ENCODE measurements at places on chromosomes 5 and 9.

DNA sequence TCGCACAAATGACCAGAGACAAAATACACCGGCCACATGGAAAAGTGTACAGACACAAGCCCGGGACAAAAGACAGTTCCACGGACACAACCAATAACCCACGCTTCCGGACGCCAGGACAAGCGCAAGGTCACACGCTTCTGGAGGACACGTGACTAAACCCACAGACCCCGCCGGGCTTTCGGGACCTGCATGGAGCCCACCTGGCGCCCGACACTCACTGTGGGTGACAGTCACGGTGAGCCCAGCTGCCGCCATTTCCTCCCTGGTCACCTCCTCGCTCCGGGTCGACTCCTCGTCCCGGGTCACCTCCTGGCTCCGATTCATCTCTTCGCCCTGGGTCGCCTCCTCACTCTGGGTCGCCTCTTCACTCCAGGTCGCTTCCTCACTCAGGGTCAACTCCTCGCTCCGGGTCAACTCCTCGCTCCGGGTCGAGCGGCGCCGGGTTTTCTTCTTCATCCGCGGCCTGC is 470 bp downstream of the BAG1 start:
- no peak for DNase-seq

DNA sequence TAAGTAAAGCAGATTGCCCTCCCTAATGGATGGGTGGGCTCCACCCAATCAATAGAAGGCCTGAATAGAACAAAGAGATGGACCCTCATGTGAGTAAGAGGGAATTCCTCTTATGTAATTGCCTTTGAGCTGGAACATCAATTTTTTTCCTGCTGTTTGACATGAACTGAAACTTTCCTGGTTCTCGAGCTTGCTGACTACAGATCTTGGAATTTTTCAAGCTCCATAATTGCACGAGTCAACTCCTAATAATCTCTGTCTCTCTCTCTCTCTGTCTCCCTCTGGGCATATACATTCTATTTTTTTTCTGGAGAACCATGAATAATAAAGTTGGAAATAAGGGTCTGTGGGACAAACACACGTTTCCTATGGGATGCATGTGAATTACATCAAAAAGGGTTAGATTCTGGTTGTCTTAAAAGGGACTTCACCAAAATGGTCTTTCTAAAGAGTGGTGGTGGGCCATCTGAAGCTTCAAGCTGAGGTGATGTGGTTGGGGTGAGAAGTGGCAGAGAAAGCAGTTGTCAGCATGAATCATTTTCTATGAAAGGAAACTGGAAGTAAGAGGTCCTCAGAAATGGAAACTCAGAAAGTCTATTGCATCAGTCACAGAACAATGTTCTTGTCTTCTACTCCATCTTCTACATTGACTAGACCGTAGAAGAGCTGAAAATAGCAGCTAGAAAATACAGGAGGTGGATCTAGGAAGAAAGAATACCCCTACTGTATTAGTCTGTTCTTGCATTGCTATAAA is 47.0 kb upstream of the HOMER1 start:
- no peak for DNase-seq

DNA sequence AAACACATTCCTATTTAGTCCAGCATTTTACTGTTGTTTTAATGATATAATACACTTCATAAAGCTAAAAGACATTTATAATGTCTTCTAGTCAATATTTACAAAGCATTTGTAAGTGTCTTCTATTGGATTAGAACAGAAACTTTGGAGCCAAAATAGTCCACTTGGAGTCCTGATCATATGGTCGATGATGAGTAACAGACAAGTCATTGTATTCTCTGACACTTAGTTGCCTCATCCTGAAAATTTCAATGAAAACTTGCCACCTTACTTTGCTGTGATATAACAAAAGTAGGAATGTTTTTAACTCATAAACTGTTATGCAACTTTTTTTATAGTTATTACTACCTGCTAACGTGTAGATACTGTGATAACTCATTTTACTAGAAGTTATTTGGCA is 132.5 kb downstream of the GABRB2 start:
- DNase-seq = no peak

DNA sequence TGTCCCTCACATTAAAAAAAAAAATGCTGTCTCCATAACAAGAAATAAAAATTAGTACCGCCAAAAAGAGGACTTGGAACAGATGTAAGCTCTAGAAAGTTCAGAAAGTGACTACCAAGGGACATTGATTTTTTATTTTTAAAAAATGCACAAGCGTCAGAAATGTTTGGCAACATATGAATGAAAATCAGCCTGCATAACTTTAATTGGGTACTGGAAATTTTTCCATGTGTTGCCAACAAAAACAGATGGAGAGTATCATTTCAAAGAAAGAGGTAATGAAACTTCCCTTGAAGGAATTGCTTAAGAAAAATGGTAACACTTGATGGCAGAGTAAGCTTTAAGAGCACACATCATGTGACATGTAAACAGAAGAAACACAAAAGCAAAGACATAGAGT is 47.2 kb downstream of the OR2K2 start:
- DNase-seq = no peak

- DNase-seq = no peak
These were observed 97.9 kb downstream of the SV2C start for GRCh38 chr5:76180814-76181805.

DNA sequence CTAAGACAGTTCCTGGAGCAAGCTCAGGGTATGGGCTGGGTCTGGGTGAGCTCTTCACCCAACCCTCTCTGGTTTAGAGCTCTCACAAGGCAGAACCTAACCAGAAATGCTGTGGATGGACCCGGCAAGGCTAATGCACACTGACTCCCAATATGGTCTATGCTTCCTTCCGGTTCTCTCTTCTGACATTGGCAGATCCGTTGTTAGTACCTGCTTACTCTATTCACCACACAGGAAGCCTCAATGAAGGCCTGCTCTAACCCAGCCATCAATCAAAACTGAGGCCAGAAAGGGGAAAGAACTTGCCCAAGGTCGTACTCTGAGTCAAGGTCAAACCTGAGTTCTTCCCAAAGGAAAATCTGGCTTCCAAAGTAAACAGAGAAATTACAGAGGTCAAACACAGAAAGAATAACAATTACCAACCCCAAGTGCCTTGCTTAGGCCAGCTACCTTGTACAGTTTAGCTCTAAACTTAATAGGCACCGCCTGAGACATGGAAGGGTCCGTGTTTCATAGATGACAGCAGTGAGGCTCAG is 46.0 kb upstream of the AKNA start:
- DNase-seq = no peak

- no peak for DNase-seq
These were observed 49.8 kb downstream of the ROR2 start for GRCh38 chr9:91900055-91900796.

DNA sequence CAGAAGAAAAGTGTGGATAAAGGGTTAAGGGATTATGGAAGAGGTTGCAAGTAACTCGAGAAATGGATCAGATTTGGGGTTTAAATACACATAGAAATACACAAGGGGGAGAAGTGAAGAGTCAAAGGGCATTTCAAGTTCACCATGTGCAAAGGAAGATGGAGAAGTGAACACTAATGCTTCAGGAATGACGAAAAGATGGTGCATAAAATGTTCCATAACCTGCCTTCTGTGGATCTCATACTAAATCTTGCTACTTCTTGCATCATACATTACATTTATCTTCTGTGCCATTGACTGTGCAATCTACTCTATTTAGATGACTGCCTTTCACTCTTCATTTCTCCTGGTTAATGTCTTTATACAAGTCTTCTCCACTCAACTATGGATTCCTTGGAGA is 5.7 kb upstream of the SMC2 start:
- DNase-seq = no peak

GRCh38 chr5:87997662-87998061 is 271.0 kb downstream of the TMEM161B start:
- DNase-seq = no peak

GRCh38 chr9:121910491-121911040 is 182.5 kb downstream of the TTLL11 start:
- DNase-seq = no peak

GRCh38 chr5:99141534-99142128 is 212.8 kb upstream of the CHD1 start:
- no peak for DNase-seq

- no peak for DNase-seq
These were observed 49.3 kb downstream of the FAM169A start for GRCh38 chr5:74816875-74817274.

DNA sequence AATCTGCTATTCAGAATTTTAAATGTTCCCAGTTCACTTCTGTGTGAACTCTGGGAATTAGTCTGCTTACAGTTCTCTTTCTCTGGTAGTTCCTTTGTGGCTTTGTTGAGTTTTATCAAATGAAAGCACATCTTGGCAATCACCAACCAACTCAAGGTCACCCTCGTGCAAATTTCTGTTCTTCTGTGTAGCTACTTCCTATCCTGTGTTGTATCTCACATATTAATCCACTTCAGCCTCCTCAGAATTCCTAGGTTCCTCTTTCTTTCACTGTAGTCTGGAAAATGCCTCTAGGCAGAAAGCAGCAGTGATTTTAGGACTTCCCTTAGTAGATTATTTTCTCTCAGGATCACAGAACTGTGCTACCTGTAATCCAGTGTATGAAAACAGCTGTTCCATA is 100.3 kb downstream of the AUH start:
- no peak for DNase-seq

DNA sequence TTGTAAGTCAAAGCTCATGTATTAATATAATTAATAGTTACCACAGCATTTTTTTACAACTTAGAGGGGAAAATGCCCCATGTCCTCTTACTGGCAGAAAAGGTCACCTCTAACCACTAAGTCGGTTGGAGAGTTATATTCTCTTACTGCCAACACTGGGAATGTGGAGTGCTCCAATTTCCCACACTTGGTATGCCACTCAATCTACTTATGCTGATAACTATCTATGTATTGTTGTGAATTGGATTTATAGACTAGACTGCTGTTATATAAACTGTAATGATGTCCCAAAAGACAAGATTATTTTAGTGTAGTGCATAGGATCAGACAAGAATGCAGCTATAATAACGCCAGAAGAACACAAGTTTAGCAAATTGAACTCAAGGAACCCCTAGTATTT is 2385.2 kb upstream of the C9orf72 start:
- DNase-seq = no peak

- no peak for DNase-seq
These were observed 157.2 kb downstream of the NMUR2 start for GRCh38 chr5:152247850-152248385.

DNA sequence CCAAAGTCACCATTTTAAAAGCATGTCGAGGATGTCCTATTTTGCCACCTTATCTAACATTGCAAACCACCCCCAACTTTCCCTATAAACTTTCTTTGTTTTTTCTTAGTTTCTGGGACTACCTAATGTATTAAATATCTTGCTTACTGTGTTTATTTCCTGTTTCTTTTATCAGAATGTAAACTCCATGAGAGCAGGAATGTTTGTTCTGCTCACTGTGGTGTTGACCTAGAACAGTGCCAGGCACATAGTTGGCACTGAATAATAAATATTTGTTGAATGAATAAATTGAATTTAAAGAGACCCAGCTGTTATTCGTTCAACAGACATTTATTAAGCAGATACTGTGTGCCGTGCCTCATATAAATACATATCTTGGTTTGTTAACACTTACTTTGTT is 35.2 kb downstream of the MACIR start:
- no peak for DNase-seq

- no peak for DNase-seq
These were observed 26.4 kb downstream of the RGS7BP start for GRCh38 chr5:64532212-64532611.

DNA sequence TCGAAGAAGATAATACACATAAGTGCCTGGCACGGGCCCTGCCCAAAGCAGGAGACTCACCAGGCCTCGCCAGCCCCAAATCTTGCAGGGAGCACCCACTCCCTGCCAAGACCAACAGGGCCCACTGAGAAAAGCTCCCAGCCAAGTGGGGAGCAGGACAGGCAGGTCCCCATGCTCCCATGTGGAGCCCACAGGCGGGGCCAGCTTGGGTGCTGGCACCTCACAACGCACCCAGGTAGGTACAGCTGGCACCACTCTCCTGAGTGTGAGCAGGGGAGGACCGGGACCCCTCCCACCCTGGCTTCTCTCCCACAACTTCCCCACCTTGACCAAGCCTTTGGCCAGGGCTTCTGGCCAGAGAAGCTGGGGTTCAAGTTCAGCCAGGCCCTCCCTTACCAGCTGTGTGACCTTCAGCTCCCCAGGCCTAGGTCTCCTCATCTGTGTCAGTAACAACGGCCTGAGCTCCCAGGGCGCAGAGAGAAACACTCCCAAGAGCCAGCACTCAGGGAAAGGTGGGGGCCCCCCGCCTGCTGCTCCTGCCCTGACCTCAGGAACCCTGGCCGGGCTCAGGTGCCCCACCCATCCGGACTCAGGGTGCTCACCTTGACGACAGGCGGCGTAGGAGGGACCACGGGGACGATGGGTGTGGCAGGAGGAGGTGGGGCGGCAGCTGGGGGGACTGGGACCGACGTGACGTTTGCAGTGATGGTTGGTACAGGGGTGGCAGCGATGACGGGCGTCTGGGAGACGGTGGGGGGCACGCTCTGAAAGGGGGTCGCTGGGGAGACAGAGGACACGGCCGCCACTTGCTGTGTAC is 17.8 kb downstream of the BRD3 start:
- DNase-seq = no peak

DNA sequence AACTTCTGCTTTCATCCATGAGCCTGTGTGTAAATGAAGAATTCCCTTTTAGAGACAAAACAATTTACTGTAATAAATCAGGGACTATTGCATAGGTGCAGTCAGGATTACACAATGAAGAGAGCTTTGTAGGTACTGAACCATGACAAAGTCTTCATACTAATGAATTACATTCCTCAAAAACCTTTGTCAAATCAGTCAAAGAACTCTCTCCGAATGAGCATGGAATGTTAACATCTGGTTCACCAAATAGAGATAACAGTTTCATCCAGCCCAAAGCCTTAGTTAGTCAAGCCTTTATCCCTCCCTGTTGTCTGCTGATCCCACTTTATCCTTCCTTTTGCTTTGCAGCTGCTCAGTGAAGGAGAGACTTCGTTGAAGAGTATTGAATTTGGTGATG is 62.9 kb upstream of the DMRTA1 start:
- no peak for DNase-seq

DNA sequence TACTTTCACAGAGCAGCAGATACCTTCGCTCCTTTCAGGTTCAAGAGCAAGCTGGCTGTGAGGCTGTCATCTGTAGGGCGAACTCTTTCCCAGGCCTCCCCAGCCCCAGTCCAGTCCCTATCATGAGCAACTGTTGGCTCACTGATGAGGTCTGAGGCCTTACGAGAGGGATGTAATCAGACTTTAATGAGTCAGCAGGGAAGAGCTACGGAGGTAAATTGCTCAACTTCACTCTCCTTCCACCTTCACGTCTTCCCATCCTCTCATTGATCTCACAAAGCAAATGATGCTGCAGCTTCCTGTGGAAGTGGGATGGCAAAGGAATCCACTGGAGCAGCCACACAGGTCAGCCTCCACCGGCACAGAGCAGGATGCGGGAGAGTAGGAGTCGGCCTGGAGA is 130.7 kb upstream of the TBCA start:
- DNase-seq = no peak

DNA sequence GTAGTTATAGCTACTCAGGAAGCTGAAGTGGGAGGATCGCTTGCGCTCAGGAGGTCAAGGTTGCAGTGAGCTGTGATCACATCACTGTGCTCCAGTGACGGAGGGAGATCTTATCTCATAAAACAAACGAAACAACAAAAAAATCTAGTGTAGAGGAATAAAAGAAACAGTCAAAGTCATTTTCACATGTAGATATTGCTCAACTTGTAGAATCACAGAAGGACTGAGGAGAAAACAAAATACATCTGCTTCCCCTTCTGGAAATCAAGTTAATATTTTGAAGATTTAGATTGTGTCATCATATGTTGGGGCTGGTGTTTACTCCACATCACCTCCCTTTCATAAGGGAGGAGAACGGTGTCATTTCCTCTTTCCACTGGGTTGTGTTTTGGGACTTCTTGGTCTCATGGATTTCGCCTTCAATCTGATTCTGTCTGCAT is 8.2 kb upstream of the SLC46A2 start:
- no peak for DNase-seq

GRCh38 chr9:27940535-27940934 is 367.3 kb upstream of the C9orf72 start:
- DNase-seq = no peak
